C1 segment of cervical spinal cord (tissue), 14 donors: ENCODE measurements at places on chromosomes 2 and 18.

DNA sequence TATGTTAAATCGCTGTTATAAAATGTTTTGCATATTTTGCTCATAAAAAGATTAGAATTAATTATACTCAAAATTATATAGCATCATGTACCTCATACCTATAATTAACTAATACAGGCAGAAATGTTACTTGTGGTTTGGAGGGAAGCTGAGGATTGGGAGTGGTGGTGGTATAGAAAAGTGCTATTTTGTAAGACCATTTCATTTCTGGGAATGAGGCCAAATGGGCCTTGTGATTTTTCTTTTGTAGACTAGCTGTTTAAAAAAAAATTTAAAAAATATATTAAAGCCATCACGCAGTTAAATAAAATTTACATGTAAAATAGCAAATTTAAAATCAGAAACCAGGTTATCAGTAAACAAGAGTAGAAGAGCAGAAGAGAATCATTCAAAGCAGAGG, 560.8 kb upstream of the FAM98A start:
- DNase-seq, result no peak

- DNase-seq, result no peak
Observed at GRCh38 chr2:120224256-120224655, 1.1 kb upstream of the TMEM185B start.

DNA sequence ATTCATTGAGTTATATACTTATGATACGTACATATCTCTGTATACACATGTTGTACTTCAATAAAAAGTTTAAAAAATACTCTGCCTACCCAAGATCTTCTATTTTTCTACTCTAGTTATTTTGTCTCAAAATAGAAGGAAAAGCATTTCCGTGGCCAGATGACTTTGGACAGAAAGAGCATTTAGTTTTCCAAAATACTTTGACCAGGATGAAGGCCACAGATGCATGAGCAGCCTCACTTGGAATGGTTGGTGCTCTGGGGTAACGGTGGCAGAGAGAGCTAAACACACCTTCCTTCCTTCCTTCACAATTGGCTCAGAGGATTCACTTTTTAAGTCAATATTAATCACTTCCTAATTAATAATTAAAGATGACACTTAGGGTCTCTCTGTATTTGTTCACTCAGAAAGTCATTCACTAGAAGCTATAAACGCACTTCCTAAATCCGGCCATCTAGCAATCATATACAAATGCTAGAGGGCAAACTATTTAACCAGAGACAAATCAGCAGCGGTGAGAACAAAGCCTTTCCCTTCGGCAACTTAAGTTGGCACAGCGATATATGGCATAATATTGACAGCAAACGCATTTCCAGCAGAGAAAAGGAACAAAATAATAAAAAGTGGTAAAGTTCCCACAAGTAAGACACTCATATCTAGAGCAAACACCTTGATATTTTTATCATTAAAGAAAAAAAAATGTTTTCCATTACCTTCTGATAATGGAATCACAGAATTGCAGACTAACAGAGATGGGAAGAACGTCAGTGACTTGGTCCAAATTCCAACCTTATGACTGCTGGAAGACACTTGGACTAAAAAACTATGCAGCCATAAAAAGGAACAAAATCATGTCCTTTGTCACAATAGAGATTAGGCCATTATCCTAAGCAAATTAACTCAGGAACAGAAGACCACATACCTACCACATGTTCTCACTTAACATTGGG, 55.9 kb upstream of the NARS1 start:
- DNase-seq, result no peak

DNA sequence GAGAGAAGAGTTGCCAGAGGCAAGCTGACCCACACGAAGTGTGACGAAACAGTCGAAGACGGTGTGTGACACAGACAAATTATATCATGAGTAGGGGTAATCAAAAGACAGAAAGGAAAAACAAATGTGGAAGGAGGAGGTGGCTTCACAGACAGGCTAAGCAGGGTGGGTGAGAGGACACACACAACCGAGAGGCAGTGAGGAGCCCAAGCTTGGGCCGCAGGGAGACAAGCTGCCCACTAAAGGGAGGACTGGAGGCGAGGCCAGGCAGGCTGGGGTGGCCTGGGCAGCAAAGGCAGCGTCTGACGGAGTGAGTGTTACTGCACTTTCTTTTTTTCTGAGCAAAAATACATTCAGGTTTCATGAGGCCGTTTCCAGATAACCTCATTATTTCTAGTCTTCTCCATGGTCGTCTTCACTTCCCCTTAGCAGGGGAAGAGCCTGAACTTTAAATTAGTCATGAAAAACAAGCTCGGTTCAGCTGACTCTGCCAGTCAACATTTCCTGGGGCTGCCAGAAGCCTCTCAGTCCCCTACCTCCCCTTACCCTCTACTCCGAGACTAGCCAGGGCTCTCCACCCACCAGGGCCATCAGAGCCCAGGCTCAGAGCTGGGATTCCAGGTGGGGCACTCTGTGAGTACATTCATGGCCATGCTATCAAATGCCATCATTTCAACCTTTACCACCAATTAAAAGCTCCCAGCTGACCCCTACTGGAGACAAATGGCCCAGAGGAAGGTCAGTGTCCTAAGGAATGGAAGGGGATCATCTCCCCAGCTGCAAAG, 13.8 kb upstream of the ZFP36L2 start:
- DNase-seq, result no peak

DNA sequence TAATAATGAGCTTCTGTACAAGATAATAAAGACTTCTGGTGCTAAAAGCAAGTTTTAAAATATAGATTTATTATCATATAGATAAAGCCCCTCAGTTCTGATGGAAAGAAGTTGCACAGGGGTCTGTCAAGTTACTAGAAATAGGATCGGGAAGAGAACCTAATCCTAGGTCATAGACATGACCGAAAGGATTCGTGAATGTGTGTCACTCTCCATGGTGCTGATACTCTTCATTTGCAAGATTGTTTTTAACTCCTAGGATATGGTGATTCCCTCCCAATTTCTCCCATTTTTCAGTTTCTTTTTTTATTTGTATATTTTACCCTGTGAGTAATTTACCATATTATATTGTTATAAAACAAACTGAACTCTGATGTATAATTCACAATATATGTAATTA, 58.9 kb upstream of the CTNNA2 start:
- DNase-seq, result no peak

- no peak for DNase-seq
Observed at GRCh38 chr18:41948544-41949110, 6.4 kb upstream of the PIK3C3 start.

GRCh38 chr18:35478520-35479435, 19.0 kb downstream of the INO80C start:
- DNase-seq, result no peak

GRCh38 chr2:71353248-71353647, 21.7 kb downstream of the ZNF638 start:
- DNase-seq, result no peak

DNA sequence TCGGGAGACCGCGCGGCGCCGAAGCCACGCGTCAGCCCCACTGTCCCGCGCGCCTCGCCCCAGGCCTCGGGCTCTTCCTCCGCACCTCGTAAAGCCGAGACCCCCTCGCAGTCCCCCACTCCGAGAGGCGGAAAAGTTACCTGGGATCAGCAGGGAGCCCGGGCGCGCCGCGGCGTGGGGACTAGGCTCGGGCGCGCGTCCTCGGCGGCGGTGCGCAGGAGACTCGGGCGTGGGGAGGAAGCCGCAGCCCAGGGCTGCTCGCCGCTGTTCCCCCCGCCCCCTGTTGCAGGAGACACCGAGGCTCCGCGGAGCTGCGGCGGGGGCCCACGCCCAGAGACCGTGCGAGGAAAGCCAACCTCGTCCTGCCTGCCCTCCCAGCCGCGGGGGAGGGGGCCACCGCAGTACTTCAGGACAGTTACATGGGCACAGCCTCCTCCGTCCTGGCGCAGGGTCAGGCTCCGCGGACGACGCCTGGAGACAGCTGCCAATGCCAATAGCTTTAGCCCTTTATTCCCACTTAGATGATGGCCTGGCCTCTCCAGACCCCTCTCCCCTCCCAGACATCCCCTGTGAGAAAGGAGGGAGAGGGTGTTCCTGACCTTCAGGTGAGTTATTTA, at the start of gene EPB41L3:
Gene EPB41L3, minus strand, starts transcription at position 225 of the 617 bp plus-strand sequence. CDS start 54,814 bp downstream, outside the sequence.
- no peak for DNase-seq

- DNase-seq, result no peak
Observed at GRCh38 chr2:182521453-182522404, 94.9 kb upstream of the PDE1A start.

GRCh38 chr2:128812183-128812940, 493.7 kb upstream of the HS6ST1 start:
- DNase-seq, result no peak

GRCh38 chr2:54321047-54321446, 65.0 kb upstream of the TSPYL6 start:
- no peak for DNase-seq

GRCh38 chr2:241788135-241788534, 11.5 kb downstream of the GAL3ST2 start:
- DNase-seq, result no peak

GRCh38 chr2:173588931-173589369, 234.3 kb downstream of the CDCA7 start:
- no peak for DNase-seq

GRCh38 chr18:9104244-9104901, 1.9 kb downstream of the NDUFV2 start:
- DNase-seq, result no peak

DNA sequence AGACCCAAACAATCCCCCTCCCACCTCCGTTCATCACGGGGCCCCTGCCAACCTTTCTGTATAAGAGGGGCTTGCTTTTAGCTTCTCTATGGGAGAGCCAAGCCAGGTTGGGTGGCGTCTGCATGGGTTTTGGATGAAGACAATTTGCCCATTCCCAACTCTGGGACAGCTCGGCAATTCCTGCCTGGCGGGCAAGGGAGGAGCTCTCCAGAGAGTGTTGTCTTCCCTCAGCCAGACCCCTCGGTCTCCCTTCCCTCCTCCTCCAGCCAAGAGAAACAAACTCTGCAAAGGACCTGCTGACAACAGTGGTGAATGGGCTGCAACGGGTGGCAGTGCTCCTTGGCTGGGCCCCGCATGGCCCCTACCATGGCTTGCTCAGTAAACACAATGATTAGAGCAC, 267.2 kb upstream of the HDAC4 start:
- DNase-seq, result no peak

GRCh38 chr2:25219621-25220020, 51.2 kb upstream of the POMC start:
- no peak for DNase-seq

GRCh38 chr18:212780-213179, 54.4 kb downstream of the USP14 start:
- DNase-seq, result no peak

DNA sequence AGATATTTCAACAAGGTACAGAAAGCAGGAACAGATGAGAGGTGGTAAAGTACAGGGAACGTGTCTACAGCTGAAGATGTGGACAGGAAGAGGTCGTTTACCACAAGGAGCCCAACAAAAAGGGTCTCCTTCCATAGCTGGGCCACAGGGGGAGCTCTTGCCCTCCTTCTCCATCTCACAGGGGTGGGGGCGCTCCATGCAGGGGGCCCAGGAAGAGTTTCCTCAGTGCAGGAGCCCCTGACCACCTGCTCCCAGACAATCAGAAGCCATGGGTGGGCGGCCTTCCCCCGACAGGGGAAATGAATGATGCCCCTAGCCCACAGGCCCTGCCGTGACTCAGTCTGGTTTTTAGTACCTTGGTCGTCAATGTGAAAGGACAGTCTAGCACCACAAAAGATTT, 163.6 kb upstream of the ZNF516 start:
- no peak for DNase-seq

GRCh38 chr18:13532406-13533075, 193.8 kb downstream of the FAM210A start:
- no peak for DNase-seq

DNA sequence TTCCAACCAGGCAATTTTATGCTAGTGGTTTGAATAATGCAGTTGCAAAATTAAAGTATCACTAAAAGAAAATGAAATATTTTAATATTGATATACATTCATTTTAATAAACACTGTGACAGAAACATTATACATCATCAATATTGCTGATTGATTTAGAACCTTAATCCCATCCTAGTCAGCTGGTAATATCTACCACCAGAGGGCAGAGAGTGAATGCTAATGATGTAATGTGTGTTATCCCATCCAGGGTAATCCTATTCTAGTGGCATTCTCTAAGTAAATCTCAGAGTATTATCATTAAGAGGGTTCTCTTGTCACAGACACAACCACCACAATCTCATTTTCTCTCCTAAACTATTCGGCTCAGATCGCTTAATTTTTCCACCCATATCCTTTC, 477.4 kb downstream of the CPS1 start:
- no peak for DNase-seq

DNA sequence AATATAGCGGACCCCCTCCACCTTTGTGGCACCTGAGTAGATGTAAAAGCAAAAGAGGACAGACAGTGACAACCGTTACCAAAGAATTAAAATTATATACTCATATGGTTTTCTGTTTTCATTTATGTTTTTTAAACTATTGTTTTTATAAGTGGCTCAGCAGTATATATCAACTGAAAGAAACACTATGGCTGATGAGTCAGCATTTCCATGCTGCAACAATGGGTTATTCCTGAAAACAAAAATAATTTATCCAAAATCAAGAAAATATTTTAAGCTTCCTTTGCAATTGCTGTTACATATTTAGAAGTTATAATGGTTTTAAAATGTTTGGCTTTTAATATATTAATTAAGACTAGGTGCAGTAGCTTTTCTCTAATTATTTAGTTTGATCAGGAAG, 17.7 kb downstream of the MRPS9 start:
- no peak for DNase-seq

DNA sequence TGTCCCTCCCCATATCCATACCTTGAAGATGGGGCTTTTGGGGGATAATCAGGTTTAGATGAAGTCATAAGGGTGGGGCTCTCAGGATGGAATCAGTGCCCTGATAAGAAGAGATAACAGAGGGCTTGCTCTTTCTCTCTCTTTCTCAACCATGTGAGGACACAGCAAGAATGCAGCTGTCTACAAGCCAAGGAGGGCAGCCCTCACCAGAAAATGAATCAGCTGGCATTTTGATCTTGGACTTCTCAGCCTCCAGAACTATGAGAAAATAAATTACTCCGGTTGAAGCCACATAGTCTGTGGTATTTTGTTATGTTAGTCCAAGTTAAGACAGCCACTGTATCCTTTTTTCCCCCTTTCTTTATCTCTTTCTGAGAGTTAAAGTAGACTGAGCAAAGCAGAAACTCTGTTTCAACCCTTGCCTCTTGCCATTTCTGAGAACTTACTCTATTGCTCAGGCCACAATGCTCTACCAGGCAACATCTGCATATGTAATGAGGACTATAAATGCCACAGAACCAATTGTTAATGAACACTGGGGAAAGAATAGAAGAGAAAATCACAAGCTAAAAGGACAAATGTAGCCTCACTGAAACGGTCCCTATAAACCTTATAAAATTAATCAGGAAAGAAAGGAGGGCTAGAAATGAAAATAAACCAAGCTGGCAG, 56.9 kb downstream of the SRBD1 start:
- no peak for DNase-seq

- no peak for DNase-seq
Observed at GRCh38 chr2:73283545-73284295, 558 bp downstream of the FBXO41 start.

- DNase-seq, result no peak
Observed at GRCh38 chr18:26135548-26135947, 1.9 kb downstream of the PSMA8 start.
